ENCODE measurements at places on chromosomes 12 and 14.

DNA sequence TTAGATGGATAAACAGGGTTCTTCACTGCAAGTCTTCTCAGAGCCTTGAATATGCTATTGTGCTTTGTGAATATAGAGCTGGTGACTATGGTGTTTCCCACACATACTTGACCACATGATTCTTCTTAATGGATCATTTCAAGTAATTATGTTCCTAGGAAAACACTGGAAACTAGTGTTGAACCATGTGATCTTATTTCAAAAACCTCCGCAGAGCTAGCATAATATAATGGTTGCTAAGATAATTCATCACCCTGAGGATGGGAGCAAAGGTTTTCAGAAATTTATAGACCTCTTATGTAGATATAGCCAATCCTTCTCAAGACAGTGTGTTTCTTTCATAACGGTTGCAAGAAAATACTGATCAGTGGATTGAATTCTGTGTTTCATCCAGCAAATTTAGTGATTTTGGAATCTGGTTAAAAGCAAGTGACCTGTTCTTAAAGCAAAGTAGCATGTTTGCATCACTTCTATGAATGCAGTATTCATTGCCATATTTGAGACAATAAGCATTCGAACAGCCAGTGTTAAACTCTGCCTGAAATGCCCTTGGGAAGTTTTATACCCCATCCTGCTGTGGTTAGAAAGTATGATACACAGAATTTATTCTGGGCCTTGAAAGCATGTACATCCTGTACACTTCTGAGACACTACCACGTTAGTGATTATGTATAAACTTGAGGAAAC, 341.0 kb upstream of the E2F7 start:
- DNase-seq = no peak

- DNase-seq = no peak
Observed at GRCh38 chr12:84506282-84506681, 406.3 kb downstream of the SLC6A15 start.

GRCh38 chr14:81281332-81281731, 60.6 kb upstream of the GTF2A1 start:
- no peak for DNase-seq

- no peak for DNase-seq
Observed at GRCh38 chr12:129564768-129565167, 339.1 kb downstream of the TMEM132D start.

DNA sequence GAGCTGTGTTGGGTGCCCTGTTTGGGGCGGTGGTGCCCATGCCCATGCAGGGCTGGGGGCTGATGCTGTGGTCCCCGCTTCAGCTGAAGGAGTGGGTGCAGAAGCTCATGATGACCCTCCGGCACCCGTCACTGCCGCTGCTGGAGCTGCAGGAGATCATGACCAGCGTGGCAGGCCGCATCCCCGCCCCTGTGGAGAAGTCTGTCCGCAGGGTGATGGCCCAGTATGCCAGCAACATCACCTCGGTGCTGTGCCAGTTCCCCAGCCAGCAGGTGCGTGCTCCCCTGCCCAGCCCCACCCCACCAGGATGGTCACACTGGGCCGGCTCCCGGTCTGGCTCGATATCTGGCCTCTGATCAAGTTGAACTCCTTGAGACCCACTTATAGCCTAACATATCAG, 92.7 kb downstream of the ACACB start:
- DNase-seq = no peak

GRCh38 chr12:72272731-72273498, 745 bp downstream of the TRHDE start:
- no peak for DNase-seq

- no peak for DNase-seq
Observed at GRCh38 chr12:80761838-80762237, 45.1 kb downstream of the MYF5 start.

All from activated CD4-positive, CD25-positive, alpha-beta regulatory T cell treated with anti-CD3 and anti-CD28 coated beads, Interleukin-2, amount 50 U/mL, for 72 hours (primary cell).